ENCODE measurements at places on chromosomes 3 and 15. TPM values are rescaled to one million over a fixed set of nuclear protein-coding genes. Genes with fewer than 3 reads are reported as not detected.

Gene REC114
- total RNA-seq, result not detected

Gene CCR8
- total RNA-seq, result 87.2 TPM

DNA sequence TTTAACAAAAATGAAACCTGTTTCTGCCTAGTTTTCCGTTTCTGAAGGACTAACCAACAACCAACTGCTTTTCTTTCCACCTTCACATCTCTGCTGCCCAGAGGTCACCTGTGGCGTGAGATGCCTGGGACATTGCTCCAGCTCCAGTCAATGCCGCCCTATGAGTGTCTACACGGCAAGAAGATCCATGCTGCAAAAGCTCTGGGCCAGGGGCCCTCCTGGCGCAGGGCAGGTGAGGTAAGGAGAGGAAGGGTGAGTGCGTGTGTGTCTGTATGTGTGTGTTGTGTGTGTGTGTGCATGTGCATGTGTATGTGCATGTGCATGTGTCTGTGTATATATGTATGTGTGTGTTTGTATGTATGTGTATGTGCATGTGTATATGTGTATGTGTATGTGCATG, 131.4 kb downstream of the NSMCE3 start:
- no peak for DNase-seq
- H3K4me3 ChIP-seq, result no peak overlapping the region
- H3K27me3 ChIP-seq, result no peaks in the 10 kb centered on the region
- no peak overlapping the region for H3K27ac ChIP-seq
- no peaks in the 10 kb centered on the region for H3K4me1 ChIP-seq

Gene ITGB5
- 4.5 TPM for total RNA-seq

DNA sequence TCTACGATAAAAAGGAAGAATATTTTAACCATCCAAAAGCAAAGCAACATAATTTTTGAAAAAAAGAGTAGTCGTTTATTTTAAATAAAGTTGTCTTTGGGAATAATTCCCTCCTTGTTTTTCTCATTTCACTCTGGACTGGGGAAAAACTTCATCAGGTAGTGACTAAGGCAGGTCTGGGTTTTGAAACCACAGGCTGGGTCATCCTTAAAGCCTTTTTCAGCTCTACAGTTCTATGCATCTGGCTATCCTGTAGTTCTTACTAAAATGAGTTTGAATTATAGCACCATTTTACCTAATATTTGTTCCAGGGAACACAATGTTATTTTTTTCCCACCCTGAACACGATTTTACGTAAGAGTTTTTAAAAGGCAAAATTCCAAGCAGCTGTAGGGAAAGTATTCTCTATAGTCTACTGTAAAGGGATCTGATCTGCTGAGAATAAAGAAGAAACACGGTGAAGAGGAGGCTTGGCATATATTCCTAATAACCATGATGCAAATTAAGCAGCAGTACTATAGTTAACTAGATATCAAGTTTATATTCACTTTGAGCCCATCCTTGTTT, 107.7 kb downstream of the OSBPL10 start:
- no peaks in the 10 kb centered on the region for H3K27me3 ChIP-seq
- no peaks in the 10 kb centered on the region for H3K4me1 ChIP-seq
- DNase-seq, result no peak
- no peak overlapping the region for H3K27ac ChIP-seq

Gene KIF7
- 0.12 TPM for total RNA-seq

DNA sequence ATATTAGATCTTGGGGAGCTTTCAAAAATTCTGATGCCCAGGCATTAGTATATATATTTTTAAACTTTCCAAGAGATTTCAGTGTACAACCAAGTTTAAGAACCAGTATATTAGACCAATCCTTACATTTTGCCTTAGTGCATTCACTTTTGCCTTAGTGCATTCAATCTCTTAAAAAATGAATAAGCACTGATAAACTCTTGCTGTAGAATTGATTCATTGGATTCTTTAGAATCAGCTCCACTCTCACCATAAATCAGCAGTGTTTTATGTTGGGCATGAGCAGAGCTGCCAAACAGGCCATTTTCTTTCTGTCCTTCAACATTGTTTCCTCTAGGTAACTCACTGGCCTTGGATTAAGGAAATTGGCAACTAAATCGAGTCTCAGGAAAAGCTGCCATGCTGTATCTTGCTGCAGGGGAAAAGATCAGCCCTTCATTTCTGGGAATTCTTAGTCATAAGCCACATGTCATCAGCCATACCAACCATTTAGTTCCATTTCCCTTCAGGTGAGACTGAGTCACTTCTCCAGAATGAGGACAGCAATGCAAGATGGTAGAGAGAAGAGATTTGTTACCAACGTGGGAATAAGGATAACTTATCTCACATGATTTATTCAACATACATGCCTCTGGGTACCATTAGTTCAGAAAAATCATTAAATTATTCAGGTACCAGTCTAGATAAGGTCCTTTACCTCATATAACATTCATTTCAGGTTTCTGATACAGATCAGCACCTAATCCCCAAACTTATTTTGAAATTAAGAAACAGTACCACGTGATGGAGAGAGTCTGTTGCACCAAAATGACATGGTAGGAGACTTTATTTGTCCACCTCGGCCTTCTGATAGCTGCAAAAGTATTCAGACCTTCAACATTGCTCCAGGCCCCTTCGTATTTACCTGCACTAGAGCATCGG, 192.5 kb downstream of the P3H2 start:
- no peak for DNase-seq
- H3K27me3 ChIP-seq, result no peaks in the 10 kb centered on the region
- no peaks in the 10 kb centered on the region for H3K36me3 ChIP-seq
- no peak overlapping the region for H3K27ac ChIP-seq

DNA sequence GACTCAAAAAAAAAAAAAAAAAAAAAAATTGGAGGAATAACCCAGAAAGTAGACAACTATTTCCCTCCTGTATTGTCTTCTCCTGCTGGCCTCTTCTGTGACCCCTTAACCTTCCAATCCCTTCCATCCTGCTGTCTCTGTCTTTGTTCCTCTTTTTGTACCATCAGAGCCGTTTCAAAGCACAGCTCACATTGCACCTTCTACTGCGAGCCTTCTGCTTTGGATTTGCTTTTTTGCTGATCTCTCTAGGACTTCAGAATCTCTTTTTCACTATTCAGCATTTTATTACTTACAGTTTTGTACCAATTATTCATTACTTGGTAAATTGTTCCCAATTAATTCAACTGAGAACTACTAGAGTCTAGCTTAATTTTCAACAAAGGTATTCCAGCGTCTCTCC, 284.0 kb upstream of the TBL1XR1 start:
- H3K27ac ChIP-seq, result no peak overlapping the region
- H3K4me3 ChIP-seq, result no peak overlapping the region
- no peaks in the 10 kb centered on the region for H3K27me3 ChIP-seq
- no peaks in the 10 kb centered on the region for H3K4me1 ChIP-seq
- no peak for DNase-seq

DNA sequence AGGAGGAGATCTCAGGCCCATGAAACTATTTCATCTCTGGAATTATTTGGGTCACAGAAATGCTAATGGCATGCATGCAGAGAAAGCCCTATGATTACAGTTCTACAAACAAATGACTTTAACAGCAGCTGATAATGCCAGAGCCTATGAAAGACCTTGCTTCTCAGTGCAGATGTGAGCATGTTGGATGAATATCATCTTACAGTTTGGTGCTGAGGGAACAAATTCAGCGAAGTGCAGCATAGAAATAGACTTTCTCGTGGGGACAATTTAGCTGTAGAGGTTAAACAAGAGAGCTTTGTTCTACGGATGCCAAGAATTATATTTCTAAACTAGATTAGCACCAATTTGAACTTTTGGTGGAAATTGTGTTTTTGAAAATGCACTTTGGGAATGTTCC, 27.7 kb downstream of the PTX3 start:
- no peak overlapping the region for H3K4me3 ChIP-seq
- H3K36me3 ChIP-seq, result no peaks in the 10 kb centered on the region
- no peak for DNase-seq
- H3K27ac ChIP-seq, result no peak overlapping the region
- no peaks in the 10 kb centered on the region for H3K27me3 ChIP-seq

GRCh38 chr15:65641768-65642475, 20.2 kb downstream of the SLC24A1 start:
- no peak overlapping the region for H3K27ac ChIP-seq
- DNase-seq, result no peak
- H3K36me3 ChIP-seq, result no peaks in the 10 kb centered on the region
- no peaks in the 10 kb centered on the region for H3K27me3 ChIP-seq
- H3K4me3 ChIP-seq, result no peak overlapping the region
- no peaks in the 10 kb centered on the region for H3K4me1 ChIP-seq

- no peak for DNase-seq
- H3K36me3 ChIP-seq, result no peaks in the 10 kb centered on the region
- no peaks in the 10 kb centered on the region for H3K4me1 ChIP-seq
- no peak overlapping the region for H3K4me3 ChIP-seq
- H3K27ac ChIP-seq, result no peak overlapping the region
- H3K27me3 ChIP-seq, result peaks cover 11% of the 10 kb centered on the region
These were observed 12.3 kb upstream of the P2RY14 start for GRCh38 chr3:151290673-151291072.

DNA sequence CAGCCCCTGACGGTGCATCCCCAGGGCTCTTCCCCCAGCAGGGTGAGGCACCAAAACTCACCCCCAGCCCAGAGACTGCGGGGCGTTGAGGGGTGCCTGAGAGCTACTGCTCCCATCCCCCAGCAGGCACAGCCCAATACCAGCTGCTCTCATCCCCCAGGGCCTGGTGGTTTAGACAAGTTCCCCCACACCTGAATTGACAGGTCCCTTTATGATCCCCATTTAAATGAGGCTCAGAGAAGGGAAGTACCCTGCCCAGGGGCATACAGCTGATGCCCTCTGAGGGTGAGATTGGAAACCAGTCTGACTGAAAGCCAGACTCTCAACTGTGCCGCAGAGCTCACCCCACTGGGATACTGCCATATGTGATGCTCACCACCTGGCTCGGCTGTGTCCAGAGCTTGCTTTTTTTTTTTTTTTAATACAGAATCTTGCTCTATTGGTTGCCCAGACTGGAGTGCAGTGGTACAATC, 20.1 kb downstream of the DUSP7 start:
- no peaks in the 10 kb centered on the region for H3K27me3 ChIP-seq
- H3K27ac ChIP-seq, result no peak overlapping the region
- no peak overlapping the region for H3K4me3 ChIP-seq
- no peak for DNase-seq

- H3K27ac ChIP-seq, result no peak overlapping the region
- no peaks in the 10 kb centered on the region for H3K4me1 ChIP-seq
- H3K27me3 ChIP-seq, result no peaks in the 10 kb centered on the region
These were observed 68.5 kb downstream of the PLCH1 start for GRCh38 chr3:155676252-155676981.

Gene CHST13
- not detected for total RNA-seq

GRCh38 chr3:69697381-69697780, 41.9 kb upstream of the MITF start:
- no peaks in the 10 kb centered on the region for H3K4me1 ChIP-seq
- no peak for DNase-seq
- no peaks in the 10 kb centered on the region for H3K27me3 ChIP-seq
- no peak overlapping the region for H3K27ac ChIP-seq

DNA sequence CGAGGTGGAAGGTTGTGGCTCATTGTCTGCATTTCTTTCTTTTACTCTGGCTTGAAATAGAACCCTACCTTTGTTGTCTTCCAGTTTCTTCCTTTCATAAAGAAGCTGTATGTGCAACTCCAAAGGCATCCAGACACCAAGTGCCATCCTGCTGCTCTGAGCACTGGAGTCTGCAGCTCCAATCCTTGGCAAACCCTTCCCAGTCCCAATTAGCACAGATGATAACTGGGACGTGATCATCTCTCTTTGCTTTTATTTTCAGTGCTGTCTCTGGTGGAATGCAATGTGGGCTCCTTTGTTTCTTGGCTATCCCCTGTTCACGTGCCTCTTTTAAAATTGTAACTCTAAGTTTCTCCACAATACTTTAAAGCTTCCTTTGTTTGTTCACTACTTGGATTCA, 140.9 kb downstream of the AQP9 start:
- no peak overlapping the region for H3K27ac ChIP-seq
- no peaks in the 10 kb centered on the region for H3K4me1 ChIP-seq
- H3K27me3 ChIP-seq, result peaks cover 3% of the 10 kb centered on the region
- no peak for DNase-seq
- H3K36me3 ChIP-seq, result no peaks in the 10 kb centered on the region

DNA sequence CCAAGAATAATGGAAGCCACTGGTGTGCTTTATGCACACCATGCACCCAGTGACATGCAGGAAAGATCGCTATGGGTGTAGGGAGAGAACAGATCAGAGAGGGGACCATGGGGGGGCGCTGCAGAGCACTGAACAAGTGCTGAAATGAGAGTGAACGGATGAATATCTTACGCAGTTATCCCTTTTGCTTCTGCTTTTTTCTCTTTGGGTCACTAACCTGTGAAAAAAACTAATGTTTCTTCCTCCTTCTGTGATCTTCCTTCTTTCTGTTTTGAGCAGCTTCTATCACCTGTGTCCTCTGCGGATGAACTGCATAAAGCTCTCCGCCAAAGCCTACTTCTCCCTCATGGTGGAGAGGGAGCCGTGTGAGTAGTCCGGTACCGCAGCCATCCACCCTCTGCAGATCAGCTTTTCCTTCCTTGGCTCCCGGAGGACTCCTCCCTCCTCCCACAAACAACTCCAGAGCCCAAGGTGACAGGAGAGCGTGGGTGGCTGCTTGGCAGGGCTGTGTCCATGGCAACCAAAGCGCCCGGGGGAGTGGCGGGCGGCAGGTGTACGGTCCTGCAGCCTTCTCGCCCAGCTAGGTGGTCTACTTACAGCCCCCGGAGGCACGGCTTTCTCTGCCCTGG, 106.2 kb downstream of the DGKG start:
- DNase-seq, result no peak
- H3K4me1 ChIP-seq, result peaks cover 5% of the 10 kb centered on the region
- H3K27me3 ChIP-seq, result no peaks in the 10 kb centered on the region
- no peak overlapping the region for H3K27ac ChIP-seq
- no peaks in the 10 kb centered on the region for H3K36me3 ChIP-seq

- DNase-seq, result no peak
- H3K27me3 ChIP-seq, result no peaks in the 10 kb centered on the region
- no peaks in the 10 kb centered on the region for H3K36me3 ChIP-seq
- H3K4me1 ChIP-seq, result no peaks in the 10 kb centered on the region
- no peak overlapping the region for H3K4me3 ChIP-seq
- H3K27ac ChIP-seq, result no peak overlapping the region
These were observed 175.8 kb upstream of the MME start for GRCh38 chr3:154904328-154904727.
